Activated CD8-positive, alpha-beta T cell treated with anti-CD3 and anti-CD28 coated beads for 36 hours (primary cell): ENCODE measurements at places on chromosomes 13 and 19. TPM values are rescaled to one million over a fixed set of nuclear protein-coding genes. Genes with fewer than 3 reads are reported as not detected.

FBXL12 gene
- 26.7 TPM for total RNA-seq

- DNase-seq = no peak
These were observed 185.8 kb upstream of the TSHZ3 start for GRCh38 chr19:31534786-31535657.

DNA sequence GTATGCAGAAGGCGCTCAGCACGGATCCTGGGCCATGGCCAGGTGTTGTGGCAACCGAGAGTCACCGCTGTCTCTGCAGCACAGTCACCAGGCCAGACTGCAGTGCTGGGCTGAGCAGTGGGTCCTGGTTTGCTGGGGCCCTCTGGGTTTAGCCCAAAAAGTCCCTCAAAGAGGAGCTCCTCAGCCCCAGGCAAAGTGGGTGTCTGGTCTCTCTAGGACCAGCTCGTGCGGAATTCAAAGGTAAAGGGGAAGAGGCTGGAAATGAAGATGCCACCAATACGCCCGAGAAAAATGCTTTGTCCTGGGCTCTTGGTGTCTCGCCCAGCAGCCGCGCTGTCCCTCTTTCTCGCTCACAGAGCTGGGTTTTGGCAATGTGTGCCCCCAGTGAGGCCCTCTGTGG, 38.5 kb upstream of the ANKRD10 start:
- DNase-seq = no peak

KLK12 gene
- not detected for total RNA-seq

GRCh38 chr13:113962975-113963374, 10.9 kb downstream of the C13orf46 start:
- no peak for DNase-seq

GRCh38 chr13:34421858-34422475, 520.1 kb upstream of the NBEA start:
- DNase-seq = no peak

DNA sequence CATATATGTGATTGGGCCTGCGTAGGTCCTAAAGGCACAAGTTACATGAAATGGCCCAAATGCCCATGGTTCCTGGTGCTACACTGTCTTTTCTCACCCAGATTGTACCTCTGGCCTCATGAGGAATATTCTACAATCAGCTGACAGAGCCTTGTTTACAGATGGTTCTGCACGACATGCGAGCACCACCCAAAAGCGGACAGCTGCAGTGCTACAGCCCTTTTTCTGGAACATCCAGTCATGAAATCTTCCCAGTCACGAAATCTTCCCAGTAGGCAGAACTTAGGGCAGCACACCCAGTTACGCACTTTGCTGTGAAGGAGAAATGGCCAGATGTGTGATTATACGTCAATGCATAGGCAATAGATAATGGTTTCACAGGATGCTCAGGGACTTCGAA, 7.7 kb upstream of the ELF1 start:
- DNase-seq = no peak

DNA sequence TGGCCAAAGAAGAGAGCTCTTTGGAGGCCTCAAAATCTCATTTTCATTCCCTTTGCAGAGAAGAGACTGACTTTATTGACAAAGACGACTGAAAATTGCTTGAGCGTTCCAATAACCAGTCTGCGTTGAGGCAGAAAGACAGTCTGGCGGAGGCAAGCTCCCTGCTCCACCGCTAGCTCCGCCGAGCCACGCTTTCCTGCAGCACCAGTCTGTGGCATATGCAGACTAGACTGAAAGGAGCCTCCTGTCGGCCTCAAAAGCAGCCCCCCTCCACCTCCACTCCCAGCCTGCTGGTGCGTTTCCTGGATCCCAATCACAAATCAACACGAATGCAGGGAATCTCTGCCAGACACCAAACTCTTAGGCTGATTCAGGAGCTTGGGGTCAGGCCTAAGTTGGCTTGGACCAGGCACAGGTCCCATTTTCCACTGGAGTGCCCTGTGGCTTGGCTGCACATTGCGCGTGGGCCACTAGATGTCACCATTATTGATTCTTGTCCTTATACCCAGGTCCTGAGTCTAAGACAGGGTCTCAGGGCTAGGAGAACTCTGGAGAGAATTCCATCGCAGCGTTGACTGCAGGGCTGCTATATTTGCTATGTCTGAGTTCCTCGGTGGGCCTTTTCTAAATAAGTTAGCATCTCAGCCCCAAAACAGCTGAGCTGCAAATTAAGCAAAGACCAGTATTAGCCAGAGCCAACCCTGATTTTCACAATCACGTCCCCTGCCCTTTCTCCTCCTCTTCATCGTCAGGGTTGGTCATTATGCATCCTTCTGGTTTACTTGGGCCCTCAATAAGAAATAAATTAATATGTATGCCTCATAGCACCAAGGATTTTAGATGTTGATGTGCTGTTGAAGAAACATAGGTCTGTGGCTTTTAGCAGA, 5.2 kb upstream of the ZNF507 start:
- peak; percentile 72 for DNase-seq

CCL25 gene
- not detected for total RNA-seq

DNA sequence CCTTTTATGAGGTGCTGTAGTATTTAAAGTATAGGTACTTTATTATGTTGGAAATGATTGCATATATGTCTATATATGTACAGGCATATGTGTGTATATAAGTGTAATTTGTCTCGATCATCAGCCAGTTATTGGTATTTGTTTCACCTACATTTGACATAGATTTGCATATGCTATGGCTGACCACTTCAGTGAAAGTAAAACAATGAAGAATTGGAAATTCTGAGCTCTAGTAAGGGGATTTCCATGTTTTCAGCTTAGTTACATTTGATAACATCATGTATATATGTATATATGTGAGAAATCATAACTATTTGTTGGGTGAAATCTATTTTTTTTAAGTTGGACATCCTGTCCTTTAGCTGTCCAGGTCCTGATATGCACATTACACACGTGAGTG, 1303.9 kb downstream of the EFNB2 start:
- DNase-seq = no peak

PHLDB3 gene
- 17.5 TPM for total RNA-seq

- DNase-seq = peak; percentile 12
These were observed 90.2 kb upstream of the UQCRFS1 start for GRCh38 chr19:29303069-29303718.

GRCh38 chr19:4007021-4007835, at the start of gene PIAS4:
Gene PIAS4, plus strand, starts transcription at chr19:4007736. Its CDS starts 25 bp downstream, at chr19:4007761.
- peak; percentile 97 for DNase-seq

DNA sequence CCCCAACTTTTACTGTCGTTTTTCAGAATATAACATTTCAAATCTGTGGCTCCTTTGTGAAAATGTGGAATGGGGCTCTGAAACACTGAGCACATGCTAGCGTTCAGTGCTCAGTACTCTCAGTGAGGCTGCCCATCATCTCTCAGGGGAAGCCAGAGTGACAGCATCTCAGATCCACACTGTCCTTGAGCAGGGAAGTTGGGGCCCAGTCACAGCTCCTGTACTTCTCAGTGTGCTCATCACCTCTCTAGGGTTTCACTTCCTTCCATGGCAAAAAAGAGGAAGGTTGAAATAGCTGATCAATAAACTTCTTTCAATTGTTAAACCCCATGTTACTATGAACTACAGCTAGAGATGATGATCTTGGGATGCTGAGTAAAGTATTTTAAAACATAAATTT, 565.9 kb upstream of the SPRY2 start:
- DNase-seq = no peak

DNA sequence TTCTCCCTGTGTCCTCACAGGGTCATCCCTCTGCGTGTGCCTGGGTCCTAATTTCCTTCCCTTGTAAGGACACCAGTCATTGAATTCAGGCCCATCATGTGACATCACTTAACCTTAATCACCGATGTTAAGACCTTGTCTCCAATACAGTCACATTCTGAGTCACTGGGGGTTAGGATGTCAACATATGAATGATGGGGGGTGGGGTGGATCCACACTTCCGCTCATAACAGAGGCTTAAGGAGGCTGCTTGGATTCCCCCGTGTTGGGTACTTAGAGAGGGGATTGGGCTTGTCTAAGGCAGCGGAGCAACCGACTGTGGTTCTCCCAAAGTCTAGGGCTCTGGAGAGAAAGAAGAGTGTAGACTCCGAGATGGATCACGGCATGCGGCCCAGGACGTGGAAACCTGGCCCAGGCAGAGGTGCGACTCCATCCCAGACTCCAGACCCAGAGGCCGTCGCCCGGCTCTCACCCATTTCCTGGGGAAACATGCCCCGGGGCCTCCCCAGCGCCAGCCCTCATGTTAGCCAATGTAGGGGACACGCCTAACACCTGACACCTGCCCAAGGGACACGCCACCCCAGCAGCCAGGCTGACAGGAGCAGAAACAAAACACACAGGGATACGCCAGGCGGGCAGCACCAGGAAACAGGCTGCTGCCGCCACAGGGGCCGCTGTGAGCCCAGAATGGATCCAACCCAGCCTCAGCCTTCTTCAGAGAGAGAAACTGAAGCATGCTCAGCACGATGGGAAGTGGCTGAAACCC, 17.1 kb upstream of the IGLON5 start:
- DNase-seq = no peak

- DNase-seq = no peak
These were observed 26.4 kb upstream of the OLFM2 start for GRCh38 chr19:9962623-9963290.

DNA sequence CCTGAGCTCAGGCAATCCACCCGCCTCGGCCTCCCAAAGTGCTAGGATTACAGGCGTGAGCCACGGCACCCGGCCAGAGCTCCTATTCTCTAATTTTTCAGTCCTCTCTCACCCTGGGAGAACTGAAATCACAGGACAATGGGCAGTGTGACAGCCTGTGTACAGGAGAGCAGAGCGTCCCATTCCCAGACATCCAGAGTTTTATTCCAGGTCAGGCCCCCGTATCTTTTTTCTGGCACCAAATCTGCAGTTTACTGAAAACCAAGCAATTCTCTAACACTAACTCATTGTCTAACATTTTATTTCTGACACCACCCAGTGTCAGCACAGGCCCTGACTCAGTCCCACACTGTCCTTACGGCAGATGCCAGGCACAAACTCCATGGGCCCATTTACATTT, 6.7 kb downstream of the ZNF708 start:
- DNase-seq = no peak

- DNase-seq = no peak
These were observed 1398.9 kb upstream of the PCDH9 start for GRCh38 chr13:68628994-68629393.

CPB2 gene
- total RNA-seq = not detected

DNA sequence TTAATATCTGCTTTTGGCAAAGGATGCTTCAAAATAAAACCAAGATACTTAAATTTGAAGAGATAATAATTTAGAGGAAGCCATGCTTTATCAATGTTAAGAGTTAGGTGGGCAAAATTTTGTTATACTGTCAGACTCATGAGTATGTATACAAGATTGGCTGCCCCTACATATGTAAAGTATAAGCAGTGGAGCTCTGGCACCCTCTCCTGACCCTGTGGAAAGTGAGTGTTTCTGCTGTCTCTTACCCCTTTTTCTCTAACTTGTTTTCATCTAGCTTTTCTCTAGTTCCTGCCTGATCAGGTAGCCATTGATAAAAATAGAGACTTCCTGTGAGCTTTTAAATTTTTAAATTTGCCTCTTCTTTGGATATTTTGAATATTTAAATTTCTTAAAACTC, 710.9 kb upstream of the SPRY2 start:
- no peak for DNase-seq

- no peak for DNase-seq
These were observed 3.7 kb downstream of the ITM2B start for GRCh38 chr13:48236528-48237353.

- no peak for DNase-seq
These were observed 427.2 kb downstream of the GPC6 start for GRCh38 chr13:93653776-93654175.

- DNase-seq = peak; percentile 2
These were observed 82.9 kb downstream of the ZNF737 start for GRCh38 chr19:20482721-20483120.

RASL11A gene
- 3.1 TPM for total RNA-seq

GRCh38 chr13:64849196-64849595, 2380.9 kb downstream of the PCDH9 start:
- no peak for DNase-seq

- DNase-seq = no peak
These were observed 146.8 kb downstream of the FOXO1 start for GRCh38 chr13:40519637-40520036.

GRCh38 chr13:97621631-97622030, 187.7 kb downstream of the RAP2A start:
- no peak for DNase-seq

GRCh38 chr13:36046672-36047071, 84.5 kb downstream of the DCLK1 start:
- no peak for DNase-seq

GRCh38 chr13:20332361-20333096, 100.4 kb upstream of the GJB6 start:
- DNase-seq = no peak

DNA sequence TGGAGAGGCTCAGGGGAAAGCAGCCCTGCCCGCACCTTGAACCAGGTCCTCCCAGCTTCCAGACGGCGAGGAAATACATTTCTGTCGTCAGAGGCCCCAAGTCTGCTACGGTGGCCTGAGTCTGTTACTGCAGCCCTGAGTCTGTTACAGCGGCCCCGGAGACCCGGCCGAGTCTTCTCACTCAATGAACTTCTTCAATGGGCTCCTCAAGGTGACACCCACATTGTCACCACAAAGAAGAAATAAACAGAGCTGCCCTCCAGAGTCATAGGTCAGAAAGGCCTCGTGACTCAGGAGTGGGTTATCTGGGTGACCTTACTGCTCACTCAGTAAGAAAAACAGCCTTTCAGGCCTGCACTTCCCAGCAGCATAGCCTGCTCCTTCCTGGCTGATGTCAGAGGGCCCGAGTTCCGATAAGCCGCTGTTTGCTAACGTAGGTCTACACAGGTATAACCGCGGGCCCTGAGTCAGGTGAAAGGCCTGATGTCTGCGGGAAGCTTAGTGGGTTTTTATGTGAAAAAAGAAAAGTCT, 66.9 kb upstream of the TM9SF2 start:
- peak; percentile 93 for DNase-seq

DNA sequence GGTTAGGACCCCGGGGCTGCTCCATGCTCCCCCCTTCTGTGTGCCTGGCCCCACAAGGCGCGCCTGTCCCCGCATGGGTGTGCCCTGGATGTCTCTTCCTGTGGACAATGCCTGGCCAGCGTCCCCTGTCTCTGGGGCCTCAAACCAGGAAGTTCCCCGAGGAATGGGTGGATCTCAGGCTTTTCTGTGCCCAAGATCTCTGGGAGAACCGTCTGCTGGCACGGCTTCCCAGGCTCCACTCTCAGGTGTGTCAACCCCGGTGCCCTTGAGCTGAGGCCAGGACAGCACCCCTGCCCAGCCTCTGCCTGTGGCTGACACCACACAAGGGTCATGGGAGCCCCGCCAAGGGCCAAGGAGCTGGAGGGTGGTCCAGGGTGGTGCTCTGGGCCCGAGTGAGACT, 15.7 kb downstream of the ZNF444 start:
- DNase-seq = no peak

- DNase-seq = peak; percentile 79
These were observed 73.4 kb upstream of the UBL3 start for GRCh38 chr13:29923554-29924481.

DNA sequence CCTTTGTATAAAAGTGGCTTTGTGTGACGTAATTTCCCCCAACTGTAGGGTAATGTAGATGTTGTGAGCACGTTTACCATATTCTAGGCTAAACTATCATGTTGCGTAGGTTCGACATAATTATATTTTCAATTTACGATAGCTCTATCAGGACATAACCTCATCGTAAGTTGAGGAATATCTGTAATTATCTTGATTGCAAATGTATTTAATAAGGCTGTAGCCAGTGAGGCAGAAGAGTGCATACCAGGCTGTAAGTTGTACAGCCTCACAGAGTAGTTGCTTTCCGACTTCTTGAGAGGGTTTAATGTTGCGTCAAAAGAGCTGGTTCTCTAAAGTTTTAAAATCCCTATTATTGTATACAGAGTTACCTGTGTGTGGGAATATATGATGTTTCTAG, 839.4 kb upstream of the GPC6 start:
- DNase-seq = no peak

DLL3 gene
- total RNA-seq = 1.6 TPM

ZNF555 gene
- 1.5 TPM for total RNA-seq

ZNF135 gene
- 1.4 TPM for total RNA-seq
